ENCODE measurements at places on chromosomes 6 and 20. TPM values are rescaled to one million over a fixed set of nuclear protein-coding genes. Genes with fewer than 3 reads are reported as not detected.

BNIP5 gene
- total RNA-seq: not detected

LY6G6F gene
- total RNA-seq: not detected

THBD gene
- 8.4 TPM for total RNA-seq

CGA gene
- total RNA-seq: not detected

MDFI gene
- total RNA-seq: 3.3 TPM

HLA-DRA gene
- 0.17 TPM for total RNA-seq

MUCL3 gene
- total RNA-seq: not detected

GRIK2 gene
- total RNA-seq: under 0.01 TPM

Data from fibroblast of lung (primary cell).